ENCODE measurements at places on chromosomes 6 and 20.
A peak's percentile ranks its signal among the peaks of the same experiment; 100 is the strongest.

DNA sequence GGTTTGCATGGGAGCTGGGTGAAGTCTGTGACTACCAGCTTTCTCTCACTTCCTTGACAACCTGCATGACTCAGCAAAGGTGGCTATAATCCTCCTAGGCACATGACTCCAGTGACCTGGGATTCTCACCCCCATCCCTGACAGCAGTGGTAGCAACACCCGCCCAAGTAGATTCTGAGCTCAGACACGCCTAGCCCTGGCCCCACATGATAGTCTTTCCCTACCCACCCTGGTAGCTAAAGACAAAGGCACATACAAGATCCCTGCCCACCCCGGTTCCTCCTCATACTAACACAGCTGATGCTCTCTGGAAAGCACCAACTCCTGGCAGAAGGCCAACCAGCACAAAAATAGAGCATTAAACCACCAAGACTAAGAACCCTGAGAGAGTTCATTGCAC is 25.9 kb upstream of the CRISP1 start:
- no peak for DNase-seq

DNA sequence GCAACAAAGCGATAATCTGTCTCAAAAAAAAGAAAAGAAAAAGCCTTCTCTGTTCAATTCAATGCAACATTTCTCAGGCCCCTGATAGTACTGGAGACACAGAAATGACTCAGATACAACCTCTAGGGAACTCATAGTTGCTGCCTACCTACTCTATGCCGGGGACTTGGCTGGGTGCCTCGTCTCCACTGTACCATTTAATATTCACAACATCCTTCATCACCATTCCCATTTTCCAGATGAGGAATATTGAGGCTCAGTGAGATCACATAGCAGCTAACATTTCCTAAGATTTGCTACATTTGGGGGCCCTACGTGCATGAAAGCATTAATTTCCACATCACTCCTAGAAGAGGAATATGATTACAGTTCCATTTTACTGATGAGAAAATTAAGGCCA is 7.5 kb downstream of the NOL4L start:
- DNase-seq, result no peak

GRCh38 chr20:3166913-3167342 is 6.4 kb downstream of the LZTS3 start:
- no peak for DNase-seq

GRCh38 chr6:15329197-15329671 is 83.4 kb downstream of the JARID2 start:
- peak; percentile 94 for DNase-seq

DNA sequence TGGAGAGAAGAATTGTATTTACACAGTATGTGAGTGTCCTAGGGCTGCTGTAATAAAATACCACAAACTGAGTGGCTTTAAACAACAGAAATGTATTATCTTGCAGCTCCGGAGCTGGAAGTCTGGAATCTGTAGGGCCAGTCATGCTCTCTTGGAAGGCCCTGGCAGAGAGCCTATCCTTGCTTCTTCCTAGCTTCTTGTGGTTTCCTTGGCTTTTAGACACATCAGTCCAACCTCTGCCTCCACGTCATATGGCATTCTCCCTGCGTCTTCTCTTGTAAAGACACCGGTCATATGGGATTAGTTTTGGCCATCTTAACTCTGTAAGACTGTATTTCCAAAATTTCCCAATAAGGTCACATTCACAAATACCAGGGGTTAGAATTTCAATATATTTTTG is 10.8 kb downstream of the FNDC1 start:
- no peak for DNase-seq

GRCh38 chr6:142676027-142676443 is 268.9 kb downstream of the HIVEP2 start:
- no peak for DNase-seq

DNA sequence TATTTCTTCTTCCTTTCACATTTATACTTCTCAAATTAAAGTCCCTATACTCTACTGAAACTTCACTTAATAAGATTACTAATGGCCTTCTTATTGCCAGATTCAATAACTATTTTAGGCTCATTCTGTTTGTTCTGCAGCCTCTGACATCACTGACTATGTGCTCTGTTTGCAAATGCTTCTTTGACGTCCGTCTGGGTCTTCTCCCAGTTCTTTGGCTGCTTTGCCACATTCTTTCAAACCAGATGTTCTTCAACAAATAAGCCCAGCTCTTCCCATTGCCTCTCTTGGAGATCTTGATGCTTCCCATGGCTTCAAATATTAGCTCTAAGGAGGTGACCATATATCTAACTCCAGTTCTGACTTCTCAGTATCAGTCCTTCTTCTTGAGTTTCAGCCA is 117.4 kb downstream of the BTBD9 start:
- DNase-seq, result no peak

DNA sequence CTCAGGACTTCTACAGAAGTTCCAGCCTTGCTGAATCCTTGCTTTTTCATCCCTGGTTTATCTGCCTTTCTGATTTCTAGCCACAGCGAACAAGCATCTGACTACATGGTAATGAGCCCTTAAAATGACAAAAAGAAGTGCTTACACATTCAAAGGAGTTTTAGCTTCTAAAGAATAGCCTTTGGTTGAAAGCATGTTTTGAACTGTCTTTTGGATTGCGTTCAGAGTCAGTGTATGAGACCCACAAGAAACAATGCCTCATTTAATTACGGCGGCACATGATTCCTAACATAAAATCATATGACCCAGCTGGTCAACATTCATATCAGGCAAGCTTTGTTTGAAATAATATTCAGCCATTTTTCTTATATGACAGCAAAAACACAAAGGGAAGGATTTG is 784.2 kb downstream of the KIF16B start:
- no peak for DNase-seq

DNA sequence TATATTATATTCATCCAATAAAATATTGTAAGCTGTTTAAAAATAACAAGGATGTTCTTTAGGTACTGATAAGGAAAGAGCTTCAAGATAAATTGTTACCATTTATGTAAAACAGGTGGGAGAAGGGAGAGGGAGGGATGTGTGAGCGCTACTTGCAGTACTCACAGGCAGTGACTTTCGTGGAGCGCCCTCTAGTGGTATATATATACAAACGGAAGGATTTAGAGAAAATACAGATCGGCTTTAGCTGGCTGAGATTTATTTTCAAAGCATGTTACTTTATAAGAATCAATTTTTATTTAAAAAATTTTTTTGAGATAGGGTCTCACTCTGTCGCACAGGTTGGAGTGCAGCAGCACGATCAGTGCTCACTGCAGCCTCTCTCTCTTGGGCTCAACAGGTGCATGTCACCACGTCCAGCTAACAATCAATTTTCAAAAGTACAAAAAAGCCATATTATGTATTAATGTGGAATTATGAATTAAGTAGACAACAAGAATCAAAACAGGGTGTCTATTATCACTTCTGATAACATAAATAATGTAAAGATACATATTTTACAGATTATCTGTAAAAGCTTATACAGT is 3.3 kb upstream of the MOG start:
- DNase-seq, result peak; percentile 74

GRCh38 chr6:133062696-133063306 is 178.4 kb upstream of the EYA4 start:
- peak; percentile 30 for DNase-seq

DNA sequence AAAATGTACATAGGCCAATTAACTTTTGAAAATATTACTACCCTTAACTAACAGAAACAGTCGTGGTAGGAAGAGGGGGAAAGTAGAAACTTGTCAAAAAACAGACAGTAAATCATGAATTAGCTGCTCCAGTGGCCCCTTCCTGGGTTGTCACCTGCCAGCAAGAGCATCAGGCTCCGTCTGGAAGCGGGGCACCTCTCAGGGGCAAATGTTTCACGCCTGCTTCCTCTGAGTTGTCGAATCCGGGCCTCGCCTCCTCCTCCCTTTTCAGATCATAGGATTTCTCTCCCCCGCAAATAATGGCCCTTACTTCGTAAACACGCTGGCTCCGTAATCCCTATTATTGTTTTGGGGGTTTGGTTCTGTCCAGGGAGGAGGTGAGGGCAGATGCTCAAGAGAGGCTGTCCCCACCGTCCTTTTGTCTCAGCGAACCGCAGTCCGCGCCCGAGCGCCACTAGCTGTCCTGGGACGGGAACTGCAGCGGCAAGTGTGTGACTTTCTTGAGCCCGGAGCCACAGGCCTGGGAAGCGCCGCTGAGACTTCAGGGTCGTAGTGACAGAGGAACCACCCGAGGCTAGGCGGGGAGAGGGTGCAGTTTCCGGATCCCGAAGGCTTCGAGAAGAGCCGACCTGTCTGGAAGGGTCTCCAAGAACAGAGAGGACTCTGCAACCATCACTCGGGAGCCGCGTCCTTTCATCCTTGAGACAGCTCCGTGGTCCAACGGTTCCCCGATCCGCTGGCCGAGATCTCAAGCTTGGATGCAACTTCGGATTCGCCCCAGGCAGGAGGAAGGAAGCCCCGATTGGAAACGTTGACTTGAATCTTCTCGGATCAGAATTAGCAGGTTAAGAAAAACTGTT is 214.5 kb upstream of the ZNF184 start:
- DNase-seq, result peak; percentile 82

DNA sequence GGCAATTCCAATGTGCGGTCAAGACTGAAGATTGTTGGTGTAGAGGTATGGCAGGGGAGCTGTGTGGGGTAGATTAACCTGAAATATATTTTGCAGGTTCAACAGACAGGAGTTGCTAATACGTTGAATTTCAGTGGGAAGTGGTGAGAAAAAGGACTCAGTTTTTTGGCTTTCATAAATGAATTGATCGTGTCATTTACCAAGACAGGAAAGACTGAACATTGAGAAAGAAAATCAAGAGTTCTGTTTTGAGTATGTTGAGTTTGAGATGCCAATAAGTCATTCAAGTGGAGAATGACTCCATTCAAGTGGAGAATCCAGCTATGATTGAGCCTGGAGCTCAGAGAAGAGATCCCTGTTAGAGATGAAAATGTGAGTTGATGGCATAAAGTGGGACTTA is 31.1 kb downstream of the NFYA start:
- DNase-seq, result no peak

DNA sequence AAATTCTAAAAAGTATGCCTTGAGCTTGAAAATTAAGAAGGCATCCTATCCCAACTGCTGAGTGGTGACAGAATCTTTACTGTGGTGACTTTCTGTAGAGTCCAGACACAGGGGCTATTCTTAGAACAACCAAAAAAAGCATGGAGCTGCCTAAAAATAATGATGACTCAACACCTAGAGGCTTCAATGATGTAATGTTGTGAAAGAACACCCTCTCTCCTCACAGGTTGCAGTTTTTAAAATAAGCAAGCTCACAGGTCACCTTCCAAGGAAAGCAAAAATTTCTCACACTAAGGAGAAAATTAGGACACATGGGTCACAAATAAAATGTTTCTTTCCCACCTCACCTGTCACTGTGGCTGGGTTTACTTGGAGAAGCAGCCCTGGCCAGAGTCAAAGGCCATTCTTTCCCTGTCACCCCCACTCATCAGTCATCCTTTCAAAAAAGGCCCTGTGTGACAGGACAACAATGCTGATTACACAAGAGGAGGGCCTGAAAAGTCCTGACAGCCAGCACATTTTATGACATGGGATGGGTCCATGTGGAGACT is 53.5 kb downstream of the RCAN2 start:
- DNase-seq, result peak; percentile 66

- no peak for DNase-seq
Observed at GRCh38 chr20:41476446-41476845, 109.8 kb upstream of the EMILIN3 start.

DNA sequence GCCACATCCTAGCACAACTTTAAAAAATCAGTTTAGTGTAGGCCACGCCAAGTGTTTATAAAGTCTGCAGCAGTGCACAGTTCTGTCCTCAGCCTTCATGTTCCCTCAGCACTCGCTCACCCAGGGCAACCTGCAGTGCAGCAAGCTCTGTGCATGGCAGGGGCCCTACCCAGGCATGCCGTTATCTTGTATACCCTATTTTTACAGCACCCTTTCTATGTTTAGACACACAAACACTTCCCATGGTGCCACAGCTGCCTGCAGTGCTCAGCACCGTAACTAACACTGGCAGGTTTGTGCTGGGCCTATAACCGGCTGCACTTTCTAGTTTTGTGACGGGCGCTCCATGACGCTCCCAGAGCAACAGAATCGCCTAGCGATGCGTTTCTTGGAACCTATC is 43.8 kb downstream of the ZBTB46 start:
- no peak for DNase-seq

GRCh38 chr6:152698692-152699091 is 995 bp downstream of the MYCT1 start:
- DNase-seq, result no peak

- DNase-seq, result peak; percentile 54
Observed at GRCh38 chr20:57445298-57445697, 54.1 kb downstream of the RBM38 start.

- no peak for DNase-seq
Observed at GRCh38 chr6:79971193-79971592, 23.8 kb upstream of the ELOVL4 start.

- no peak for DNase-seq
Observed at GRCh38 chr6:157056275-157056674, 267.0 kb downstream of the TMEM242 start.

GRCh38 chr6:44497807-44498206 is 110.3 kb downstream of the CDC5L start:
- DNase-seq, result no peak

DNA sequence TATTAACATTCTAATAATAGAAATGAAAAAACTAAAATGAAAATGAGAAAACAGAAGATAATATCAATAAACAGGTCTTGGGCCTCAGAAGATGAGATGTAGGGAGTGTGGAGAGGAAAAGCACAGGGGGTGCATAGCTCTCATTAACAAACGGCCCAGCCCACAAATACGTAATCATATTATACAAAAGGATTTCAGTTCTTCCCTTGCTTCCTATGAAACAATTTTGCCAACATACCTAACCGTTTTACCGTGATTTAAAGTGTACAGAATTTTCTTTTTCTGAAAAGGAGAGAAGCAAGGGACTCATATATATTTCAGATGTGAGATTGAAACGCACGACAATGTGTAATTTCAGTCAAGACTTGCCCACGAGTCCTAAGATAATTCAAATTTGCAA is 136.0 kb downstream of the HFE start:
- DNase-seq, result peak; percentile 39

DNA sequence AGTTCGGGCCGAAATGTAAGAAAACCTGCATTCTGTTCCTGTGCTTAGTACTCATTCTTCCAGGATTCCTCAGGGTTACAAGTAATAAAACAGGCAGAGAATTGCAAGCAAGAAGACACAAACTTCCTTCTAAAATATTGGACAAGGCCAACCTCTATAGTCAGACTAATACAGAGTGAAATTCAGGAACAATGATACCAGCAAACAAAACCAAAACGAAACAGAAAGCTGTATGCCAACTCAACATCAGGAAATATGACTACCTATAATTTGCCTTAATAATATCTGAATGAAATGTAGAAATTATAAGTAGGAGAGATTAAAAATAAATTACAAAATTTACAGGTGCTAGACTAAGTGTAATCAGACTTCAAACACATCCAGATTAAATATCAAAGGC is 238.8 kb downstream of the HIVEP2 start:
- DNase-seq, result no peak

DNA sequence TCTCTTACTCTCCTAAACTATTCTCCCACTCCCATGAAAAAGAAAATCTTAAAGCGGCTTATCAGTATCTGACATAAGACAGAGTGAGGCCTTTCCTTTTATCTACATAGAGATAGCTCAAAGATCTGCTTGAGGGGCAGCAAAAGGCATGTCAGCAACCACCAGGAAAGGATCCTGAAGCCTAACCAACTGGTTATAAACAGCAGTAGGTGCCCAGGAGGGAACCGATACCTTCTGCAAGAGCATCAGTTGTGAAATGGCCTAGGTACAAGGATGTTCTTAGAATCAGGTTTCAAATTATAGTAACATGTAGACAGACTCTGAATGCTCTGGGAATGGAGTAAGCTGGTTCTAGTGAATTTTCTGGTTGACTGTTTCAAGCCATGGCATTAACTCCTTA is 21.4 kb downstream of the JARID2 start:
- no peak for DNase-seq

GRCh38 chr20:31594558-31595379 is 10.3 kb upstream of the ID1 start:
- DNase-seq, result no peak
